A549 treated with DMSO at 1 μM for 4 hours (cell line): ENCODE measurements at places on chromosomes 13 and 19. TPM values are rescaled to one million over a fixed set of nuclear protein-coding genes. Genes with fewer than 3 reads are reported as not detected.

Gene SIGLEC7
- not detected in 5 replicates for total RNA-seq

Gene CNN1
- 0.28 to 0.56 TPM (median 0.44 TPM) in 5 replicates for total RNA-seq

Gene GPR18
- not detected in 5 replicates for total RNA-seq

Gene ZNF90
- not detected in 5 replicates for total RNA-seq

Gene ZFP82
- total RNA-seq: 1.8 to 2.5 TPM (median 1.9 TPM) in 5 replicates

Gene PSMD8
- total RNA-seq: 462 to 508 TPM (median 476 TPM) in 5 replicates

Gene ZNF480
- 7.0 to 22.4 TPM (median 16.8 TPM) in 5 replicates for total RNA-seq

Gene PIN1
- 61.3 to 76.3 TPM (median 72.9 TPM) in 5 replicates for total RNA-seq

Gene ZNF558
- 6.6 to 8.9 TPM (median 7.8 TPM) in 5 replicates for total RNA-seq

Gene RAB20
- total RNA-seq: 0.69 to 1.6 TPM (median 1.1 TPM) in 5 replicates

Gene HPN
- 0.06 to 0.14 TPM in 2 of 5 replicates, not detected in the others for total RNA-seq

Gene CCDC194
- total RNA-seq: not detected in 5 replicates

Gene TMPRSS9
- total RNA-seq: 0.02 to 0.08 TPM in 2 of 5 replicates, not detected in the others

Gene ZNF729
- total RNA-seq: not detected in 5 replicates

Gene LPAR2
- total RNA-seq: 2.7 to 4.9 TPM (median 4.1 TPM) in 5 replicates

Gene TUBA3C
- not detected in 5 replicates for total RNA-seq

Gene MARCHF2
- 13.2 to 17.9 TPM (median 16.4 TPM) in 5 replicates for total RNA-seq

Gene LILRA6
- total RNA-seq: not detected in 5 replicates

Gene LGALS4
- 0.35 to 1.9 TPM (median 0.63 TPM) in 5 replicates for total RNA-seq

Gene PAK4
- 85.3 to 143 TPM (median 108 TPM) in 5 replicates for total RNA-seq

Gene SYNGR4
- total RNA-seq: 2.0 to 3.6 TPM (median 2.4 TPM) in 5 replicates

Gene ADGRE2
- 0.42 to 0.76 TPM (median 0.59 TPM) in 5 replicates for total RNA-seq

Gene ACP7
- 0.09 to 0.23 TPM (median 0.16 TPM) in 4 of 5 replicates, not detected in the other for total RNA-seq

Gene ZNF234
- 1.8 to 3.3 TPM (median 2.7 TPM) in 5 replicates for total RNA-seq

Gene NLRP9
- not detected in 5 replicates for total RNA-seq

Gene KIRREL2
- 0.44 to 0.74 TPM (median 0.58 TPM) in 5 replicates for total RNA-seq

Gene MAP4K1
- total RNA-seq: 0.53 to 1.2 TPM (median 0.73 TPM) in 5 replicates

Gene DIAPH3
- total RNA-seq: 6.4 to 10.1 TPM (median 9.2 TPM) in 5 replicates

Gene MRPL4
- 61.4 to 79.0 TPM (median 69.4 TPM) in 5 replicates for total RNA-seq

Gene CYP2S1
- total RNA-seq: 25.7 to 32.0 TPM (median 28.7 TPM) in 5 replicates

Gene ZNF738
- total RNA-seq: 0.60 to 1.0 TPM (median 0.88 TPM) in 5 replicates

Gene FFAR3
- not detected in 5 replicates for total RNA-seq

Gene PRDX2
- total RNA-seq: 0.59 to 0.91 TPM (median 0.74 TPM) in 5 replicates

Gene ZNF737
- not detected in 5 replicates for total RNA-seq

Gene IFI30
- 11.6 to 20.8 TPM (median 13.7 TPM) in 5 replicates for total RNA-seq

Gene VSTM1
- total RNA-seq: 0.48 to 1.0 TPM (median 0.62 TPM) in 5 replicates

Gene ANGPTL8
- not detected in 5 replicates for total RNA-seq

Gene DGKH
- 3.9 to 6.3 TPM (median 6.0 TPM) in 5 replicates for total RNA-seq

Gene YJU2
- total RNA-seq: 18.2 to 22.4 TPM (median 19.1 TPM) in 5 replicates

Gene SIGLEC10
- total RNA-seq: 0.05 TPM in 1 of 5 replicates, not detected in the others

Gene ACP5
- 0.16 to 0.66 TPM (median 0.17 TPM) in 3 of 5 replicates, not detected in the others for total RNA-seq

Gene SPTBN4
- 0.51 to 1.3 TPM (median 0.91 TPM) in 5 replicates for total RNA-seq

Gene CD209
- not detected in 5 replicates for total RNA-seq

Gene ZNF320
- not detected in 5 replicates for total RNA-seq
